MG63 (cell line): ENCODE measurements at places on chromosomes 1 and 21. TPM values are rescaled to one million over a fixed set of nuclear protein-coding genes. Genes with fewer than 3 reads are reported as not detected.

Gene XCL1
- not detected in 2 replicates for total RNA-seq

Gene ITLN2
- total RNA-seq, result not detected in 2 replicates

Gene CFHR2
- total RNA-seq, result not detected in 2 replicates

DNA sequence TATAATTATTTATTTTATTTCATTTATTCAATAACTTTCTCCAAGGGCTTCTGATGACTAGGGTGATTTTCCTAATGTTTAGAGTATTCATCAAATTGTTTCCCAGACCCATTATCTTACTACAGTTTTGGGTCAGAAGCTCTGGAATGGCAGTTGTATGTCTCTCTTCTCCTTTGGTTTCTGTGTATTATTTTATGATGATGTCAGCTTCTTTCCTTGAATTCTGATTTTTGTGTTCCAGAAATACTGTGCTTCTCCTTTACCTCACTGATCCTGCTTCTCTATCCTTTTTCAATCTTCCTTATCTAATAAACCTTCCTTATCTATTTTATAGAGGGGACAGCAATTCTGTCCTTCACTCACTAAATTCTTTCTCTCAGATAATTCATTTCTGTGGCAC lies 48.8 kb downstream of the LRRC8B start:
- no peak for DNase-seq

DNA sequence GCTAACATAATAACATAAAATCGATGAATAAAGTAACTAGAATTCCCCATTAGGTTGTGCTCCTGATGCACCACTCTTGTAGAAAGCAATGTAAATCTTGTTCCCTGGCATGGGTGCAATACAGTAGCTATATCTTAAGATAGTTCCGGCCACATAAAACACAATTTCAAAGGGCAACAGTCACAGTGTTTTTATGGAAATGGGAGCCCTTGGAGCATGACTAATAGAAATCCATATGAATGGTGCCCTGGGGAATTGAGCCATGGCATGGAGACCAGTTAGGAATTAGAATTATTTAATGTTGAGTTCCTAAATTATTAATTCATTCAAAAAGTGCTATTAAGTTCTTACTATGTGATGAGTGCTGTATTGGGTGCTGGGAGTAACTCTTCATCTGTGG lies 118.7 kb downstream of the KCNK2 start:
- DNase-seq, result no peak
